ENCODE measurements at places on chromosomes 12 and 14.

GRCh38 chr12:68739891-68740290, 6.1 kb upstream of the SLC35E3 start:
- peaks cover 33% of the 10 kb centered on the region for H3K36me3 ChIP-seq
- H3K27ac ChIP-seq, result no peak overlapping the region
- H3K4me3 ChIP-seq, result no peak overlapping the region
- no peaks in the 10 kb centered on the region for H3K27me3 ChIP-seq

DNA sequence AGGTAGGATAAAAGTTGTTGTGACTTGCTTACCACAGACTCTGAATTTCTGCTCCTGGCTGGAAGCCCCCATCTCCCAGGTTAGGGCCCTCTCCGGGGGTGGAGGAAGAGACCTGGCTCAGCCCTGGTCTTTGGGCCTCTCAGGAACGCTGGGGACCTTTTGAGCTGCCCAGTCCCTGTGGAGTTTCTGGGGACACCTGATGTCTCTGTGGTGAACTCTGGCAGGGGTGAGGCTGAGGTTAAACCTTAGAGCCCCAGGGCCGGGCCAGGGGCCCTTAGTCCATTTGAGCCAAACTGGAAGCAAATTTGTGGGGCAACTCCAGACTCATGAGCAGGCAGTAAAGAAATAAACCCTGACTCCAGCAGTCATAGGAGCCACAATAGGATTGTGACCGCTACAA, 112.1 kb downstream of the ADGRD1 start:
- H3K27ac ChIP-seq, result no peak overlapping the region
- H3K36me3 ChIP-seq, result no peaks in the 10 kb centered on the region
- no peak for DNase-seq
- H3K4me3 ChIP-seq, result no peak overlapping the region

- H3K27ac ChIP-seq, result no peak overlapping the region
- no peak overlapping the region for H3K4me3 ChIP-seq
- DNase-seq, result no peak
- H3K4me1 ChIP-seq, result peaks cover 31% of the 10 kb centered on the region
- peaks cover 4% of the 10 kb centered on the region for H3K36me3 ChIP-seq
- H3K27me3 ChIP-seq, result no peaks in the 10 kb centered on the region
Measured at GRCh38 chr12:79925492-79925891, 9.4 kb downstream of the PPP1R12A start.

- no peak for DNase-seq
- no peak overlapping the region for H3K27ac ChIP-seq
- H3K27me3 ChIP-seq, result no peaks in the 10 kb centered on the region
- H3K4me1 ChIP-seq, result no peaks in the 10 kb centered on the region
- H3K4me3 ChIP-seq, result no peak overlapping the region
Measured at GRCh38 chr14:32136027-32136825, 59.1 kb downstream of the ARHGAP5 start.

GRCh38 chr14:87869619-87870583, 123.1 kb downstream of the GALC start:
- H3K4me1 ChIP-seq, result peaks cover 7% of the 10 kb centered on the region
- no peaks in the 10 kb centered on the region for H3K36me3 ChIP-seq
- peaks cover 3% of the 10 kb centered on the region for H3K27me3 ChIP-seq
- no peak overlapping the region for H3K27ac ChIP-seq
- no peak for DNase-seq

GRCh38 chr14:74563586-74564159, 48.4 kb downstream of the LTBP2 start:
- no peak for DNase-seq
- peaks cover 14% of the 10 kb centered on the region for H3K27me3 ChIP-seq
- no peak overlapping the region for H3K4me3 ChIP-seq
- H3K27ac ChIP-seq, result no peak overlapping the region
- H3K4me1 ChIP-seq, result no peaks in the 10 kb centered on the region

GRCh38 chr12:65566751-65567150, 257.5 kb upstream of the HMGA2 start:
- H3K27me3 ChIP-seq, result peaks cover 7% of the 10 kb centered on the region
- H3K4me3 ChIP-seq, result no peak overlapping the region
- no peaks in the 10 kb centered on the region for H3K36me3 ChIP-seq
- H3K27ac ChIP-seq, result no peak overlapping the region
- H3K4me1 ChIP-seq, result no peaks in the 10 kb centered on the region

GRCh38 chr14:93014058-93015023, 91.4 kb downstream of the CHGA start:
- no peaks in the 10 kb centered on the region for H3K27me3 ChIP-seq
- H3K4me1 ChIP-seq, result peaks cover 12% of the 10 kb centered on the region
- H3K27ac ChIP-seq, result no peak overlapping the region
- H3K4me3 ChIP-seq, result no peak overlapping the region
- no peak for DNase-seq

- DNase-seq, result peak; percentile 91
- H3K4me1 ChIP-seq, result peaks cover 70% of the 10 kb centered on the region
- H3K36me3 ChIP-seq, result peaks cover 18% of the 10 kb centered on the region
- no peaks in the 10 kb centered on the region for H3K27me3 ChIP-seq
Measured at GRCh38 chr14:34043627-34044372, 92.9 kb upstream of the EGLN3 start.

- no peak for DNase-seq
- H3K4me1 ChIP-seq, result no peaks in the 10 kb centered on the region
- peaks cover 13% of the 10 kb centered on the region for H3K27me3 ChIP-seq
- H3K4me3 ChIP-seq, result no peak overlapping the region
- H3K36me3 ChIP-seq, result no peaks in the 10 kb centered on the region
Measured at GRCh38 chr14:99119554-99120525, 152.2 kb downstream of the BCL11B start.

- DNase-seq, result no peak
- H3K4me3 ChIP-seq, result no peak overlapping the region
- H3K27me3 ChIP-seq, result no peaks in the 10 kb centered on the region
- peaks cover 2% of the 10 kb centered on the region for H3K36me3 ChIP-seq
Measured at GRCh38 chr12:1936406-1937320, 18.2 kb upstream of the CACNA2D4 start.

- peaks cover 6% of the 10 kb centered on the region for H3K27me3 ChIP-seq
- H3K4me3 ChIP-seq, result no peak overlapping the region
- DNase-seq, result no peak
- H3K27ac ChIP-seq, result no peak overlapping the region
Measured at GRCh38 chr12:117580015-117580717, 218.7 kb upstream of the NOS1 start.

- peaks cover 2% of the 10 kb centered on the region for H3K36me3 ChIP-seq
- no peaks in the 10 kb centered on the region for H3K27me3 ChIP-seq
- H3K4me1 ChIP-seq, result peaks cover 34% of the 10 kb centered on the region
- H3K27ac ChIP-seq, result peak overlapping the region; percentile 89
- peak overlapping the region; percentile 45 for H3K4me3 ChIP-seq
Measured at GRCh38 chr14:21924479-21924878, 250.9 kb upstream of the OR4E1 start.

Measured in activated T-helper 1 cell treated with anti-CD3 and anti-CD28 coated beads, Interleukin-12 subunit alpha, Interleukin-12 subunit beta, Interleukin-2, Interleukin-4 antibody, amounts not matched to agents 30 ng/mL and 10 ng/mL and 1 ng/mL, durations not matched to agents 14 hours and 24 hours and 36 hours (primary cell).